ENCODE measurements at places on chromosomes 6 and 20.

DNA sequence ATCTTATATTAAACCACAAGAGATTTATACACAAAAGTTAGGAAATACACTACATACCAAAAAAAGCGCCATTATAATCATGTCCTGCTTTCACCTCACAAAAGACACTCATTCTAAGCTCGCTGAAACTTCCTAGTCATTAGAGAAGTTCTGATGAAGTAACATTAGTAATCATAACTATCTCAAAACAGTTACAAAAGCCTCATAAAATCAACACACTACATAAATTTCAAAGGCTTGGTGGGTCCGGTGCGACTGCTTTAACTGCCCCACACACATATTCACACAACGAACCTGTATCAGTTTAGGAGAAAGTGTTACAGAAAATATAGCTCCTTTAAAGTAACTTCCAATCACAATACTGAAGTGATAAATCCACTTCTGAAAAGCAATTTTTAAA is 1.9 kb downstream of the PHIP start:
- no peak for DNase-seq

GRCh38 chr6:3560211-3560610 is 103.4 kb upstream of the SLC22A23 start:
- DNase-seq: no peak

GRCh38 chr6:40524797-40525585 is 62.2 kb downstream of the LRFN2 start:
- no peak for DNase-seq

- no peak for DNase-seq
Measured at GRCh38 chr6:28269492-28269891, 2.5 kb downstream of the ZSCAN26 start.

- DNase-seq: no peak
Measured at GRCh38 chr6:170423030-170423429, 116.5 kb downstream of the FAM120B start.

GRCh38 chr6:158418501-158418900 is 106.2 kb downstream of the TULP4 start:
- DNase-seq: no peak

DNA sequence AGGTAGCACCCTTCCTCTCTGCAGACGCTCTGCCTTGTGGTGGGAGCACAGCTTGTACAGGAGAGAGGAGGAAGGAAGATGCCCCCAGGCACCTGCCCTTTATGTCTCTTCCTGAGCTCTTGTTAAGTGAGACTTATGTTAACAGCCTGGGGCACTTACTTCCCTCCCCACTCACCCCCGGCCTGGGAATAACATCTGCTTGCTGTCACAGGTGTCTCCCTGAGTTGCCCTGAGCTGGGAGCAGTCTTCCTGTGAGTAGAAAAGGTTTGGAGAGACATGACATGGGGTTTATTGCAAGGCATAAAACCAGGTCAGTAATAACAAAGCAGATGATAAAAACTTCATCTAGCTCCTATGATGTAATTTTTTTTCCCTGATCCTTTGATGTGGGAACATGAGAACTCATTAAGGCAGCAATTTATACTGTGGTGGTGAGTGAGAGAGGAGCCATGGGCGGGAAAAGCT is 1.9 kb downstream of the SSTR4 start:
- no peak for DNase-seq

DNA sequence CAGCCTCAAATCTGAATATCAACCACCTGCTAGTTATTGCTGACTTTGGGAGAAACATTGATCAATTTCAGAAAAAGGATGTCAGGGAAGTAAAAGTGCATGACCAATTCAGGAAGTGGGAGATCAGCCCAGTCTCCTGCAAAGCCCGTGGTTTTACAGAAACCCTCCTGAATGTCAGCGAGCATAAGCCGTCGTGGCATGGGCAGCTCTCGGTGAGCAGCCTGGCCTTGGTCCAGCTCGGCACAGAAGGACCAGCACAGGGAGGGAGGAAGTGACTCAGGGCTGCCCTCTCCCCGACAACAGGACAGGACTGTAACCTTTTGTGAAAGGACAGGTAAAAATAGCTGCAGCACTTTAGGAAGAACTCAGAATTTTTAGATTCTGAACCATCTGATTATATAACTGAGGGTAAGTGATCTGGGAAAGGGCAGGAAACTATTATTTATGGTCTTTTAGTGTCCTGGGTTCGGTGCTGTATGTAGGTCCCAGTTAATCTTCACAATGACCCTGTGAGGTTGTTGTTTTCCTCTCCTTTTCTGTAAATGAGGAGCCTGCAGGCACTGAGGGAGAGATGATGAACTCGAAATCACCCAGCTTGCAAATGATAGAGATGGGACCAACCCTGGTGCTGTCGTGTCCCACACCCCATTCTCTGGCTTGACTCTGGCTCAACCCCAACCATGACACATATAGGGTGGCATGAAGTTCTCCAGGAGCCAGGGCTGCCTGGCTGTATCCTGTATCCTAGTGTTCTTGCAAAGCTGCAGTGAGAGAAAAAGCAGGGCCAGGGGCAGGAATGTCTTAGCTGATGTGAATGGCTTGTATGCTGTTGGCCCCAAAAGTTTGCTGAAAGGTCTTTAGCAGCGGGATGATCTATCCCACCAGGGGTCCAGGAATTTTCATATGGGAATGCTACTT is 37.6 kb downstream of the NRN1 start:
- no peak for DNase-seq

DNA sequence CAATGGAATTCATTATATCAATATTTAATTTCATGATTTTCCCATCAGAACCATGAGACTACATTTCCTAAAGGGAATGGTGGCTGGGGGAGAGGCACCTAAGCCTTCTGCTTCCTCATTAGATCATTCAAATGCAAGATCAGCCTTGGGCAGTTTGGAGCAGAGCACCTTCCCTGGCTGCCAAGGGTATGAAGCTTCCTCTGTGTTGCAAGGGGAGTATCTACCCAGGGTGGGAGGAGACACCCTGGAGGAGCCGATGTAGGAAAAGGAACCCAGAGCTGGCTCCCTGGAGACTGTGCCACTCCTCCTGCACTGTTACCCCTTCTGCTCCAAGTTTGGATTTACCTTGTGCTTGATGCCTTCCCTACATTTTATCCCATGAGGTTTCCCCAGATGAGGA is 299.7 kb upstream of the PRDM1 start:
- no peak for DNase-seq

DNA sequence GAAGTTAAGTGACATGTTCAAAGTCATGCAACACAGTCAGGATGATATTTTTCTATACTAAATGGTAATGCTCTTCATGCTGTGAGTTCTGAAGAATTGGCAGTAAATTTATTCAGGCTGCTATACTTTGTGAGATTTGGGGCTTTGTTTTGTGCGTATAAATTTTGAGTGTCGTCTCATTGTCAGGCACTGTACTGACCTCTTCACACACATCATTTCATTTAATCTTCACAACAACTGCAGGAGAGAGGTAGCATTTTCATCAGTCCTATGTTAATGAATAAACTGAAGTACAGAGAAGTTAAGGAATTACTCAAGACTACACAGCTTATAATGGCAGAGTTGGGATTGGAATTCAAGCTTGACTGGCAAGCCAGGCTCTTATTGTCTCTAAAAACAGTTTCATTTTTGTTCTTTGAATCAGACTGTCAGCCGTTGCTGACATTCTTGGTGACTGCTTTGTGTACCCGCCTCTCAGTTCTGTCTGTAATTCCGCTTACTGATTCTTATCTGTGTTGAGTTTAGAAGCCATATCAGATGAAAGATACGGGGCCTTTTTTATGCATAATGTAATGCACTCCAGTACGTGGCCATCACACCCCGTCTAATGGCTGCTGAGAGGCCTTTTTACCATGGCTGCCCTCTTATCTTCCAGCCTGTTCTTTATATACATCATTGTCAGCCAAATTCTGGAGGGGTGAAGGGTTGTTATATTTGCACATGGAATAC is 274.9 kb downstream of the UTRN start:
- DNase-seq: no peak

- no peak for DNase-seq
Measured at GRCh38 chr6:14542670-14543366, 425.2 kb downstream of the CD83 start.

DNA sequence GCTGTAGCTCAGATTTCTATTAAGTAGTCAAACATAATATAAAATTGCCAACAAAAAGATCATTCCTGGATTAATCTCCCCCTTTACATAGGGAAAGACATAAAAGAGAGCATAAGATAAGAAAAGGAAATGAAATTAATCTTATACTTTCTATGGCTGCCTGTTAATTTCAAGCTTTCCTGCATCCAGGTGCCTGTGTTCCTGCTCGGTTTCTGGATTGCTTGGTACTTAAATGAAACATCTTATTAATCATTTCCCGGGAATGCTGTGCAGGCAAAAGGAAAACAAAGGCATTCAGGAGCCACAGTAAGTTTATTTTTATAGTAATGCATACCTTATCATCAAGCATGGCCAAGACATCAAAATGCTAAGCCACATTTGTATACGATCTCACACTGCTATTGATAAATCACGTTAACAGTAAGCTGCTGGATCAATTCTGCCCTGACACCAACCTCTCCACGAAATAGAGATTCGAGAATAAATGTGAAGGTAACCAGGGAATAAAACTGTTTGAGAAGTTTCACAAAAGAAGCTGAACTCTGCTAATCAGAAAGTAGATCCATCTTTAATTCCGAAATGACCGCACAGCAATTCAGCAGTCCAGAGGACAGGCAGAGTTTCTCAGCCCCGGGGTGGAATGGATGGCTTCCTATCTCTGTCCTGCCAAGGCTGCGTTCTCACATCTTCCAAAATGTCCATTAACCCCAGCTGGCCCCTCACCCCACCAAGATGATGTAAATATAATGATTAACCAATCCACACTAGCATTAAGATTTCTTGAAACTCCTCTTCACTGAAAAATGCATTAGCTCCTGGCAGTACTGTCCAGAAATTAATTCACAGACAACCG is 32.6 kb upstream of the APCDD1L start:
- no peak for DNase-seq

DNA sequence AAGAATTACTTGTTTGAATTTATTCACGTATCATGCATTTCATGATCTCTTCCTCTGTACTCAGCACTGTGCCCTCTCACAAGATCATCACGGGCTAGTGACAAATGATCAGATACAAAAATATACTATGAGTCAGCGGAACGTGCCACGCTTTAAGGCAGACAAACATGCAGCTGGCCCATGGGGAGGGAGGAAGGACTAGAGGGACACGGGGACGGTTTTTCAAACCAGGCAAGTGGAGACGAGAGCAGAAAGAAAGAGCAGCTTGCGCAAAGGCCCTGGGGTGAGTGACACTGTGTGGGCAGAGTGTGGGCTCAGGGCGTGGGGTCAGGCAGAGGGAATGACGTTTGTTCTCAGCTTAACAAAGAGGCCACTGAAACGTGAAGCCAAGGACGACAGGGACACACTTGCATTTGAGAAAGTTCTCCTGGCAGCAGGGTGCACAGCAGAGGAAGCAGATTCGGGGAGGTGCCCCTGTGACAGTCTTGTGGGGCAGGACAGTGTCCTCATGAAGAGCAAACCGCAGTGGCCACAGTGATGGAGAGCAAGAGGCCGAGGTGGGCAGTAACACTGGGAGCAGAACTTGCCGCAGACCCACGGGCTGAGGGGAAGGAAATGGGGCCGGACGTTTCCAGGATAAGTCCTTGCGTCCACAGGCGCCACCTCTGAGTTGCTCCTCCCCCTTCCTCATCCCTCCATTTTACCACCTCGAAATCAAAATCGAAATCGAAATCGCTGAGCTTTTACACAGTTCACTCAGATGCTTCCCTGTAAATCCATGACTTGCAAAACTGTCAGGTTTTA is 6.9 kb upstream of the RPS6KA2 start:
- no peak for DNase-seq

GRCh38 chr20:36394340-36394965 is 88.3 kb downstream of the DLGAP4 start:
- DNase-seq: no peak

- no peak for DNase-seq
Measured at GRCh38 chr6:7673063-7673536, 52.8 kb upstream of the BMP6 start.

GRCh38 chr6:165664559-165665383 is 1.7 kb upstream of the PDE10A start:
- no peak for DNase-seq

DNA sequence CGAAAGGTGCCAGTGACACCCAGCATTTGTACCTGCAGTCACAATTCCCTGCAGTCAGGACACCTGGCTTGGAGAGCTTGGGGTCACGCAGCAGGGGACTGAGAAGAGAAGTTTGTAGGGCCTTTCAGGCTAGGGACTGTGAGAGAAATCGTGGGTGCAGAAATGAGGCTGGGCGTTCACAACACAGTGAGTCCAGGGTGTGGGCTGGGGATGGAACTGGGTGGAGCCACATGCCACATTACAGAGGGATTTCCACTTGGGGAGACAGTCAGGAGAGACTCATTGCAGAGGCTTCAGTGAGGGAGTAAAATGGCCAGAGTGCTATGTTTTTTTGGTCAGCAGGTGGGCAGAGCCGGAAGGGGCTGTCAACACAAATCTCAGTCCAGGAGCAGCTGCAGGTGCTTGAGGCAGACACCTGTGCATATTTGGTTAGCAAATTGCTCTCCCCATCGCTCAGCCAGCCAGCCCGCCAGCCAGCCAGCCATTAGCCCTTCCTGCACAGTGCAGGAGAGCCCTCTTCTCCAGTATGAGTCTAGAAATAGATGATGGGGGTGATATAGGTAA is 7.4 kb downstream of the ITPR3 start:
- no peak for DNase-seq

GRCh38 chr6:43715056-43715788 is 27.6 kb upstream of the MRPS18A start:
- DNase-seq: no peak

DNA sequence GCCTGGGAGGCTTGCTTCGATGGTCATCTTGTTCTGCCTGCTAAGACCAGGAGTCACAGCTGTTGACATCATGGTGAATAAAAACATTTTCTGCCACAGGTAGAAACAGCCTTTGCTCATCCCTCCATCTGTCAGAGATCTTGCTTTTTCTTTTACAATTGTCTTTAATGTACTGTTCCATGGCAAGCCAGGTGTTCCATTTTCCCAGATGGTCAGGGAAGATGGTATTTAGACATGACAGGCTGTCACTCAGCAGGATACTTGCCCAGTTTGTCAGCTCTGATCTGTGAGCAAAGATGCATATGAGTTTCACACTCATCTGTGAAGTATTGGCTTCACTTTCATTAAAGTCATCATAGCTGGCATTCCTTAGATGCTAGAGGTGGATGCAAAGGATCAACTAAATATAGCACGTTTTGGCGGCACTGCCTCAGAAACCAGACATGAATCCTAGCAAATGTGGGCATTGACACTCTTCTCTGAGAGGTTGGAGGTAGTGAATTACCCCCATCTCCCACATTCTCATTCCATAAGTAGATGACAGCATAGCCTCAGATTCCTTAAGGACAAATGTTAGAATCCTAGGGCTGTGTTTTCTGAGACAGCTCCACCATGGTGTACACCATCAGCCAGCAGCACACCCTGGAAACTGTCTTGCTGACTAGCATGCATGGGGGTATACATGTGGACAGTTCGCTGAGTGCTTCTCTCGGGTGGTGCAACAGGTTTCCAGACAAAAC is 4.2 kb downstream of the SSTR4 start:
- DNase-seq: no peak

DNA sequence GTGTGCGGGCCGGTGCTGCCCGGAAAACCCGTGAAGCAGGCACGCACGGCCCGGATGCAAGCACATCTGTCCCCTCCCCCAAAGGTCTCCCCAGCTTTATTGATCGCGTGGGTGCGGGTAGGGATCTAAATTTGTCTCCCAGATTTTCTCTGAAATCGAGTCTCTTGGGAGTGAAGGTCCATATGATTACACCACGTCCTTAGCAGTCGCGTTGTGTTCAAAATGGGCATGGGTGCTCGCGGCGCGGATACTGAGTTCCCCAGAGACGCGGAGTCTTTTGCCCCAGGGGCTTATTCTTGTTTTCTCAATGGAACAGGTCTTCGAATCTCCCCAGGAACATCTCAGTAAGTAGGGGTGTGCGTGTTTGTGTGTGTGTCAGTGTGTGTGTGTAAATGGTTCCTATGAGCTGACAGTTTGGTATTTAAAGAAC is 2.8 kb upstream of the ZNF292 start:
- no peak for DNase-seq

Data from T-helper 9 cell (primary cell).